ENCODE measurements at places on chromosomes 4 and X.

DNA sequence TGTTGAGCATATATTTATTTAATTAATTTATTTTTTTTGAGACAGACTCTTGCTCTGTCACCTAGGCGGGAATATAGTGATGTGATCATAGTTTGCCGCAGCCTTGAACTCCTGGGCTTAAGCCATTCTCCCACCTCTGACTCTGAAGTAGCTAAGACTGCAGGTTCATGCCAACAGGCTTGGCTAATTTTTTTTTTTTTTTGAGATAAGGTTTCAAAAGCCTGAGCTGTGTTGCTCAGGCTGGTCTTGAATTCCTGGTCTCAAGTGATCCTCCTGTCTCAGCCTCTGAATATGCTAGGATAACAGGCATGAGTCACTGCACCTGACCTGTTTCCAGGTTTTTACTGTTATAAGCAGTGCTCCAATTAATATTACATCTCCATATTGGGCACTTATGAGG, 4.8 kb downstream of the ADD1 start:
- no peak for DNase-seq

DNA sequence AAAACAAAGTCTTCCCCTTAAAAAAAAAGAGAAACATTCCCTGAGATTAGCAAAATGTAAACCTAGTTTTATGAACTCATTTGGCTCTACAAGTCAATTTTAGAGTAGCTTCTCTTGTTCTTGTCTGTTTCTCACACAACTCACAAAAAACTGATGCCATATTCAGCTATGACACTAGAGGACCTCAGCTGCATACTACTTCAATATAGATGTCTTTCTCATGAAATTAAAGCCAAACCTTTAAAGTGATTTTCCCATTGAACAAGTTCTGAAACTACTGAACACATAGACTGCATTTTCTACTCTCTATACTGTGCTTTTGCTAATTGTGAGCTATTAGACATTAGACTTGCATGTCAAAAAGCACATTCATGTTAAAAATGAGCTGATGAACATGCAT, 49.8 kb downstream of the TBCK start:
- no peak for DNase-seq

DNA sequence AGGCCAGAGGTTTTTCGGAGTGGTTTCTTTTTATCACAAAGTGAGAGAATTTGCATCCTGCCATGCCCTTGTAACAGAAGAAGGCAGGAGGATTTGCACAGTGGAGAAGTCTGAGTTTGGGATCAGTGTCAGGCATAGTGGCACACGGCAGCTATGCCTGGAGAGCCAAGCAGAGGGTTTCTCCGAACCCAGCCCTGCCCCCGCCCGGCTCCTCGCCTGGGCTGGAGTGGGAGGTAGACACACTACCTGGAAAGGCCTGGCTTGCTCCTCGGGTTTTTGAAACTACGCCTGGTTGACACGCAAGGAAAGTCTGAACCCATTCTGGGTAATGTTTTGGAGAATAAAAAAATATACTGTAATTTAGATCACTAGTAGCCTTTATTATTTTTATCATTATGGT, 1653.6 kb upstream of the TENM3 start:
- DNase-seq = no peak

DNA sequence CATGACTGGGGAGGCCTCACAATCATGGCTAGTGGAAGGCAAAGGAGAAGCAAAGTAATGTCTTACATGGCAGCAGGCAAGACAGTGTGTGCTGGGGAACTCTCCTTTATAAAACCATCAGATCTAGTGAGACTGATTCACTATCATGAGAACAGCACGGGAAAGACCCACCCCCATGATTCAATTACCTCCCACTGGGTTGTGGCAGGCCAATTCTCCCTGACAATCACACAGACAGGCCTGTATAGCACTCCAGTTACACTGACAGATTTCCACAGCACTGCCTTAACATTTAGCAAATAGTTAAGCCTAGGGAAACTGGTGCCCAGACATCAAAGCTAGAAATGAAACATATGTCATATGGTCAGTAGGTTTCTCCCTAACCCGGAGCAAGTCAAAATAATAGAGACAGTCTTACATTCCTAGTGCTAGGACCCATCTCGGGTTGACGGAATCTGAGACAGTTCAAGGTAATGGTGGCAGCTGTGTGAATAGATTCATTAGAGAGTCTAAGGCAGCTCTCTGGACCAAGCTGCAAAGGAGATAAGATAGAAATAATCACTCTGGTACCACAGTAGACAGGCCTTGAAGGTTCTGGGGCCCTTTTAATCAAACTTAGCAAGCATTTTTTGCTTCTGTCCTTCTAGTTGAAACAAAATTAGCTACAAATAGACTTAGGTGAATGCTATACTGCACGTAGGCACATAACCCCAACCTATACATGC, 9.4 kb upstream of the HERC5 start:
- DNase-seq = no peak

GRCh38 chr4:82906469-82906868, 5.9 kb downstream of the THAP9 start:
- DNase-seq = no peak

GRCh38 chr4:41976775-41977516, 4.6 kb upstream of the DCAF4L1 start:
- DNase-seq = no peak

GRCh38 chr4:80336582-80336981, 1.1 kb downstream of the CFAP299 start:
- DNase-seq = no peak

Data from stimulated activated CD4-positive, alpha-beta T cell treated with anti-CD3 and anti-CD28 coated beads, TNF-alpha, amount 100 ng/mL, for 1 hour (primary cell).